ENCODE measurements at places on chromosomes 6 and 20.

DNA sequence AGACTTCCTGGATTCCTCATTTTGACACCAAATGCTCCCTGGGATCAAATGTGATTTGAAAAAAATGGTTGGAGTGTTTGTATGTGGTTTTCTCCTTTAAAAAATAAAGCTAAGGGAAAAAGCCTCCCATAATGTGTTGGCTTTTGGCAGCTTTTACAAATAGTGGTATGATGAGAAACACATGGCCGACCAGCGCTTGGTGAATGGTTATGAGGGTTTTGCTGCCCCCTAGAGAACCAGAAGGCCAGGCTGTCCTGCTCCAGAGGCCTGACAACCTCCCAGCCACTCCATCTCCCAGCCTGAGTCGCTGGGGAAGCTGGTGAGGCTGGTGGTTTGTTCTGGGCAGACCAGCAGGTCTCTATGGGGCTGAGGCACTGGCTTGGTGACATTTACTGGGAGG is 69.3 kb downstream of the CLIC5 start:
- DNase-seq: no peak

- DNase-seq: no peak
These were observed 11.0 kb downstream of the TBPL1 start for GRCh38 chr6:133964052-133964451.

GRCh38 chr6:151992091-151992490 is 184.6 kb downstream of the ESR1 start:
- no peak for DNase-seq

- DNase-seq: no peak
These were observed 180.0 kb upstream of the RREB1 start for GRCh38 chr6:6927521-6928361.

GRCh38 chr20:33418033-33418432 is 16.7 kb upstream of the CDK5RAP1 start:
- DNase-seq: no peak

- no peak for DNase-seq
These were observed 98.7 kb downstream of the SLC16A10 start for GRCh38 chr6:111185954-111186353.

DNA sequence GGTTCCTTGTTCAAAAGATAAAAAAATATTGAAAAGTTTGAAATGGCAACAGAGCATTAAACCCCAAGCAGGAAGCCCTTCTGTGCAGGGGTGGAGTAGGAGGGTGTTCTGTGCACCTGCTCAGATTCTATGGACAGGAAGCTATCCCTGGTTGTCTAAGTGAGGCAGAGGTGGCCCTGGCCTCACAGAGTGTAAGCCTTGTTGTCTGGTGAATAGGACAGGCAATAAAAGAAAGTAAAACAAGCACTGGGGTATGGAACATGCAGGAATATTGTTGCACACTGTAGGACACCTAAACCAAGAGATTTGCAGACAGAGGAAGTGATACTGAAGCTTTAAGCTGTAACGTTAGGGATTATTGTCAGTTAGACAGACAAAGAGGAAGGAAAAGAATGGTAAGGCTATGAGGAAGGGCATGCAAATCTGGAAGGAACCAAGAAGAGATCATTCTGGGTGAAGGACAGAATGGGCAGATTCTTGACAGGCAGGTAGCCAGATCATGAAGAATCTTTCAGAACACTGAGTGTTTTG is 66.8 kb downstream of the TBC1D7 start:
- no peak for DNase-seq

DNA sequence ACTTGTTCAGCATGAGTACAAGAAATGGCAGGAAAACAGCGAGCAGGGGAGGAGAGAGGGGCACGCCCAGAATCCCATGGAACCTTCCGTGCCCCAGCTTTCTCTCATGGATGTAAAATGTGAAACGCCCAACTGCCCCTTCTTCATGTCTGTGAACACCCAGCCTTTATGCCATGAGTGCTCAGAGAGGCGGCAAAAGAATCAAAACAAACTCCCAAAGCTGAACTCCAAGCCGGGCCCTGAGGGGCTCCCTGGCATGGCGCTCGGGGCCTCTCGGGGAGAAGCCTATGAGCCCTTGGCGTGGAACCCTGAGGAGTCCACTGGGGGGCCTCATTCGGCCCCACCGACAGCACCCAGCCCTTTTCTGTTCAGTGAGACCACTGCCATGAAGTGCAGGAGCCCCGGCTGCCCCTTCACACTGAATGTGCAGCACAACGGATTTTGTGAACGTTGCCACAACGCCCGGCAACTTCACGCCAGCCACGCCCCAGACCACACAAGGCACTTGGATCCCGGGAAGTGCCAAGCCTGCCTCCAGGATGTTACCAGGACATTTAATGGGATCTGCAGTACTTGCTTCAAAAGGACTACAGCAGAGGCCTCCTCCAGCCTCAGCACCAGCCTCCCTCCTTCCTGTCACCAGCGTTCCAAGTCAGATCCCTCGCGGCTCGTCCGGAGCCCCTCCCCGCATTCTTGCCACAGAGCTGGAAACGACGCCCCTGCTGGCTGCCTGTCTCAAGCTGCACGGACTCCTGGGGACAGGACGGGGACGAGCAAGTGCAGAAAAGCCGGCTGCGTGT is 11.6 kb downstream of the TNFAIP3 start:
- no peak for DNase-seq

DNA sequence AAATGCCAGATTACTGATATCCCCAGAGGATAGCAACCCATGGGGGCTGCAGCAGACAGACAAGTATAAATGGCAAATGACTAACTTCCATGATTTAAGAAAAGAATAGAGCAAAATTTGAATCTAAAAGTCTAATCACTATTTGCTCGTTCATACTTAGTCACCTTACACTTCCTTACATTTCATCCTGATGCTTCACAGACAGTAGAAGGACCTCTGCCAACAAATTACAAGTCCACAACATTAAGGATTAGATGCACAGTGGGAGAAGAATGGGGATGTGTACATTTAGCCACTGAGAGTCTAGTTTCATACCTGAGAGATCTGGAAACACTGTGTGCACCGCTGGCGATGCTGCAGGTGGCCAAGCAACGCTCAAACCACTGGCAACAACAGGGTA is 72.4 kb downstream of the FYN start:
- DNase-seq: no peak

GRCh38 chr6:134199848-134200606 is 117.9 kb downstream of the SGK1 start:
- DNase-seq: no peak

DNA sequence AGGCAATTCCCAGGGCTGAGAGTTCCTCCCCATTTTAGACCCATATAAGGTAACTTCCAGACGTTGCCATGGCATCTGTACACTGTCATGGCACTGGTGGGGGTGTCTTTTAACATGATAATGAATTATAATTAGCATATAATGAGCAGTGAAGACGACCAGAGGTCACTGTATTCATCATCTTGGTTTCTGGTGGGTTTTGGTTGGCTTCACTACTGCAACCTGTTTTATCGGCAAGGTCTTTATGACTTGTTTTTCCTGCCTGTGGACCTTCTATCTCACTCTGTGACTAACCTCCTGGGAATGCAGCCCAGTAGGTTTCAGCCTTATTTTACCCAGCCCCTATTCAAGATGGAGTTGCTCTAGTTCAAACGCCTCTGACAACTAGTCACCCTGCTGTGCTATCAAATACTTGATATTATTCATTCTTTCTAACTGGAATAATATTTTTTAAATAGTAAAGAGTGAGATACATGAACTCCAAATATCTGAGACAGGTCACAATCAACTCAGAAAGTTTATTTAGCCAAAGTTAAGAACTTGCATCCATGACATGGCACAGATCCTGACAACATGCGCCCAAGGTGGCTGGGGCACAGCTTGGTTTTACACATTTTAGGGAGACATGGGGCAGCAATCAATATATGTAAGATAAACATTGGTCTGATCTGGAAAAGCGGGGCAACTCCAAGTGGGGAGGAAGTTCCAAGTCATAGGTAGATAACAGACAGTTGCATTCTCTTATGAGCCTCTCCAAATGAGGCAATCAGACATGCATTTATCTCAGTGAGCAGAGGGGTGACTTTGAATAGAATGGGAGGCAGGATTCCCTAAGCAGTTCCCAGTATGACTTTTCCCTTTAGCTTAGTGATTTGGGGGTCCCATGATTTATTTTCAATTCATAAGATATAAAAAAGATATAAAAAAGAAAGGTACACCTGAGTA is 1.2 kb upstream of the UFL1 start:
- no peak for DNase-seq

DNA sequence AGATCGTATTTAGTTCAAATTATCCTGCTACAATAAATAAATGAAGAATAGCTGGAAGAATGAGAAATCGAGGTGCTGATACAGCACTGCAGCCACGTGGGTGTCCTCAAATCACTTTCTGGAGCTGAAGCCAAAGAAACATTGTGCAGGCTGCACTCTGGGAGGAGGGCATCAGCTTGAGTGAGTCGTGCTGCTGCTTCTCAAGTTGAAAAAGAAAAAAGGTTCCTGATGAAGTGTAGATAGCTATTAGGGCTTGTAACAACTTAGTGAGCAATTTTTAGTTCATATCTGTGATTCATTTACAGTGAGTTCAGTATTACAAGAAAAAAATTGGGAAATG is 40.5 kb downstream of the DSE start:
- DNase-seq: no peak

DNA sequence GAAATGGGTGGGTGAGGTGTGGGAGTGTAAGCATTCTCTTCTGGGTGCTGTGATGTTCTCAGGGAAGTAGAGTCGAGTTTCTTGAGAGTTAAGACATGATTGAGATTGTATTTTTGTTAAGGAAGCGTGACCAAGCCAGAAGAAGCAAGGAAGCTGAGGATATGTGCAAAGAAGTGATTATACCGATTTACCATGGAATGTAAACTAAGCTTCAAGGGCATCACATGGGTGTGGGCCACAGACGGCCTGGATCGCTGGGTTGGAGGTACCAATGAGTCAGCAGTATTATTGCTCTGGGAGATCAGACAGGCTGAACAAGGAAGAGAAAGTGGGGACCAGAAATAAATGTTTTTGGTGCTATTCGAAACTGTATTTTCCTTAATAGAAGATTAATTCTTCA is 184.1 kb upstream of the GMDS start:
- no peak for DNase-seq
